Hepatocyte (in vitro differentiated cells): ENCODE measurements at places on chromosomes 11 and 22. TPM values are rescaled to one million over a fixed set of nuclear protein-coding genes. Genes with fewer than 3 reads are reported as not detected.

The OR8G5 gene
- total RNA-seq, result not detected in 2 replicates

The TECTA gene
- total RNA-seq, result 0.12 and 0.50 TPM in 2 replicates

DNA sequence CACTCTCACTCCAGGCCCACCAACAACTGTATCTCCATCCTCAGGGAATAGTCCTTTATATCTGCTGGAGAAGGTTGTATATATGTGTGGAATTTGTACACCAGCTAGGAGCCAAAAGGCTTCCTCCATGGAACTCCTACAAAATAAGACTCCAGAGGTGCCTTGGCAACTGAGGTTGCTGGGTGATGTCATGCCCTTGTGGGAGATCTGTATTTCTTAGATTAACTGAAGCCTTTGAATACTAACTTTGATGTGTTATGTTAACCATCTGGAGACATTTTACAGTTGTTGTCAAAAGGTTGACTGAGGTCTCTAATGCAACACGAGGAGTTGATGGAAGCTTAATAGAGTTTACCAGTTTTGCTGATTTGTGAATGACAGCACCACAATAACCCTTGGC lies 139.5 kb upstream of the TTC12 start:
- H3K27ac ChIP-seq, result no peak overlapping the region
- no peaks in the 10 kb centered on the region for H3K36me3 ChIP-seq
- no peak for DNase-seq
- peaks cover 24% of the 10 kb centered on the region for H3K4me1 ChIP-seq
- H3K27me3 ChIP-seq, result no peaks in the 10 kb centered on the region
- no peak overlapping the region for H3K4me3 ChIP-seq

- H3K27ac ChIP-seq, result no peak overlapping the region
- no peak overlapping the region for H3K4me3 ChIP-seq
- no peak for DNase-seq
- H3K36me3 ChIP-seq, result no peaks in the 10 kb centered on the region
- peaks cover under 1% of the 10 kb centered on the region for H3K4me1 ChIP-seq
Measured at GRCh38 chr11:76694664-76695063, 24.1 kb upstream of the LRRC32 start.

DNA sequence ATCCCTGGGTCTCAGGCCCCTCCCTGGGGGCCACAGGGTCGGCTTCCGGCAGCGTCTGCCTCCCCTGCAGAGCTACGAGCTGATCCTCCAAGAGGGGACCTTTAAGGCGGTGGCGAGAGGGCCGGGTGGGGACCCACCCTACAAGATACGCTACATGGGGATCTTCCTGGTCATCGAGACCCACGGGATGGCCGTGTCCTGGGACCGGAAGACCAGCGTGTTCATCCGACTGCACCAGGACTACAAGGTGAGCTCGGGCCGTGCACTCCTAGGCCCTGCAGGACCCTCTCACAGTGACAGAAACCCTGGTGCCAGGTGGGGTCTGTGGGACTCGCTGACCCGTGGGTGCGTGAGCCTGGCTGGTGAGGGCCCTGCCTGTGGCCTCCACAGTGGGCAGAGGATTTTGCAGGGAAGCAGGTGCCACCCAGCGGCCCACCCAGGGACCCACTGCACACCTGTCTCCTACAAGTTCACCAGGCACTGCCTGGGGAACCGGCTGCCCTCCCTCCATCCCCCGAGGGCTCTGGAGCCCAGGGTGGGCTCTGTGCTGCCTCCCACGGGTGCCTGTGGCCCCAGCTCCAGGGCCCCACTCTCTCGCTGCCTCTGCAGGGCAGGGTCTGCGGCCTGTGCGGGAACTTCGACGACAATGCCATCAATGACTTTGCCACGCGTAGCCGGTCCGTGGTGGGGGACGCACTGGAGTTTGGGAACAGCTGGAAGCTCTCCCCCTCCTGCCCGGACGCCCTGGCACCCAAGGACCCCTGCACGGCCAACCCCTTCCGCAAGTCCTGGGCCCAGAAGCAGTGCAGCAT lies 13.7 kb downstream of the MUC5B start:
- H3K36me3 ChIP-seq, result no peaks in the 10 kb centered on the region
- H3K4me1 ChIP-seq, result no peaks in the 10 kb centered on the region
- H3K27ac ChIP-seq, result no peak overlapping the region
- H3K27me3 ChIP-seq, result no peaks in the 10 kb centered on the region
- DNase-seq, result no peak

- no peaks in the 10 kb centered on the region for H3K36me3 ChIP-seq
- no peaks in the 10 kb centered on the region for H3K4me1 ChIP-seq
- no peak overlapping the region for H3K4me3 ChIP-seq
- DNase-seq, result no peak
- H3K27ac ChIP-seq, result no peak overlapping the region
Measured at GRCh38 chr22:43743131-43743530, 69.0 kb downstream of the EFCAB6 start.
